NCI-H2171 treated with DMSO at 0.1 percent for 48 hours (cell line): ENCODE measurements at places on chromosomes 6 and 20.

DNA sequence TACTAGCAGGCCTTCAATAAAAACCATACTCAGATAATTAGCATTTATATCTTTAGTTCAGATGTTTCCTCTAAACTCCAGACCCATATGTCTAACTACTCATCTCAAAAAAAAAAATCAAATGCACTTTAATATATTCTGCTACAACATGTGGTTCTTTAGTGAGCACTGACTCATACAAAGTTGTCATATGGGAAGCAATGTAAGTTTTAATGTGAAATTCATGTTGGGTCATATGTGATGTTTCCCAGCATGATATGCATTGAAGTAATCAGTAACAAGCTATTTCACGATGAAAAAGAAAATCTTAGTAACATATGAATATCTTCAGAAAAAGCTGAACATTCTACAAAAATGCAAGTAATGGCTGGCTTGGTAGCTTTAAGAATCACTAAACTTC, 859.7 kb upstream of the ADGRB3 start:
- no peak for DNase-seq

DNA sequence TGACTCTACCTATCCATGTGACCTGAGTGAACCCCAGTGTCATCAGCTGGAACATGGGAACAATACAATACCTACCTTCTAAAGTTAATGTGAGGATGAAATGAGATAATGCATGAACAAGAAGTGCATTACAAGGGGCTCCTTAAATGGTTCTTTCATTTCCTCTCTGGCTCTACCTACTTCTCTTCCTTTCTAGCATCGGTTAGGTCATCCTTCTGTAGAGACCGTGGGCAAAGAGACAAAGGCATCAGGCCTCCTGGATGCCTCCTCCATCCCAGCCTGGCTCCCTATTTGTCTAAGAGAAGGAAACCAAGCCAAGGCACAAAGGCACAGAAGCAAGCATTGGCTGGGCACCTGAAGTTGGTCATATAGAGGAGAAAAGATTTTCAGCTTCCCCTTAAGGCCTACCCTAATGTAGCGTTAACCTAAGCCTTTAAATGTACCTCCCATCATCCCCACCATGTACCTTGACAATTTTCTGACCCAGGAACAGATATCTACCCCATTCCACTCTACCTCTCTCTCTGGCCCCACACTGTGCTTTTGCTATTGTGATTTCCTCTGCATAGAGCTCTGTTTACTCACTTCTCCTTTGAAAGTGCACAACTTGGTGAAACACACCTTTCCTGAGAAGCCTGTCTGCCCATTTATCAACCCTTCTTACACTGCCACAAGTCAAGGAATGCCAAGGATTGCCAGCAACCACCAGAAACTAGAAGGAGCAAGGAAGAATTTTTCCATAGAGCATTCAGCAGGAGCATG, 86.6 kb downstream of the GCLC start:
- DNase-seq, result no peak

GRCh38 chr6:23696992-23697391, 429.0 kb upstream of the NRSN1 start:
- no peak for DNase-seq

- no peak for DNase-seq
These were observed 10.0 kb downstream of the PYGB start for GRCh38 chr20:25257756-25258475.

DNA sequence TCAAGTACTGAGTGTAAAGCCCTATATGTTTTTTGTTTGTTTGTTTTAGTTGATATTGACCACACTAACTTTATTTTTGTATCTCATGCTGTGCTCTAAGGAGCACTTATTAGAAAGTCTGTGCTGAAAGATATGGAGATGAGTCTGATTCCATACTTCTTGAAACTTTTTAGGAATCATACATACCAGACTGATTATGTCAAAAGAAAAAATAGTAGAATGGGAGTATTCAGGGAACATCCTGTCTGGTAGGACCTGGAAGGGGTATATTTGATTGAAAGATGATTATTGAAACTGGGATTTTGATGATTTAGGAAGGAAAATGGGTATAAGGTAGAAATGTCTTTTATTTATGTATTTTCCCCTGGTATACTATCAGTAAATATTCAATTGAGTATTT, 111.4 kb downstream of the QKI start:
- no peak for DNase-seq

GRCh38 chr6:18595774-18596530, 208.8 kb downstream of the RNF144B start:
- peak; percentile 69 for DNase-seq

DNA sequence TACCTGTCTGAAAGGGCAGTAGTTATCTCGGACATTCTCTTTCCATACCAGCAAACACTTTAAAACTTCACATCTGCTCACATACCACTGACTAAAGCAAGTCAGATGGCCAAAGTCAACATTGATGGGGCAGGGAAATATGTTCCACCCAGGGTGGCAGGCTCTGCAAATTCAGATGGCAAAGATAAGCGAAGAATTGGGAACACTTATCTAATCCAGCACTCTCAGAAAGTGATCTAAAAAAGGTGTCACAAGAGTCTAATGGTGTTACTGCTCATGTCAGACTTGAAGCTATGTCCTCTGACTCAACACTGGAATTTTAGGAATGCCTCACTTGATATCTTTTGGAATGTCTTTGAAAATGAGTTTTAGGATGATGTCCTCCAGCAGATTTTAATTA, 1086.2 kb downstream of the KIF16B start:
- DNase-seq, result no peak

DNA sequence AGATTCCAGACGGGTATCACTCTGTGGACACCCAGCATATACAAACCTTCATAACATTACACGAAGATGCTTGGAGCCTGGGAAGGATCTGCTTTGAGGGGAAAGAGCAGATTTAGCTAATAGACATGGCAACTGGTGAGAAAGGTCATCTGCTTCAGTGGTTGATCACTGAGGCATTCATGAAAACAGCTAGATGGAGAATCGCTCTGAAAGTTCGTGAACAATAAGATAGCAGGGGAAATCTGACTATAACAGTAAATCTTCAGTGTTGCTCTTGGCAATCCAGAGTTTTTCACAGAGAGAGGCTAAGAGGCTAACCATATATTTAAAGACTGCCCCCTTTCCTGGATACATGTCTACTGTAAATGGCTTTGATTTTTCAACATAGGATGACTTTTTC, 245.3 kb downstream of the FARS2 start:
- DNase-seq, result no peak

DNA sequence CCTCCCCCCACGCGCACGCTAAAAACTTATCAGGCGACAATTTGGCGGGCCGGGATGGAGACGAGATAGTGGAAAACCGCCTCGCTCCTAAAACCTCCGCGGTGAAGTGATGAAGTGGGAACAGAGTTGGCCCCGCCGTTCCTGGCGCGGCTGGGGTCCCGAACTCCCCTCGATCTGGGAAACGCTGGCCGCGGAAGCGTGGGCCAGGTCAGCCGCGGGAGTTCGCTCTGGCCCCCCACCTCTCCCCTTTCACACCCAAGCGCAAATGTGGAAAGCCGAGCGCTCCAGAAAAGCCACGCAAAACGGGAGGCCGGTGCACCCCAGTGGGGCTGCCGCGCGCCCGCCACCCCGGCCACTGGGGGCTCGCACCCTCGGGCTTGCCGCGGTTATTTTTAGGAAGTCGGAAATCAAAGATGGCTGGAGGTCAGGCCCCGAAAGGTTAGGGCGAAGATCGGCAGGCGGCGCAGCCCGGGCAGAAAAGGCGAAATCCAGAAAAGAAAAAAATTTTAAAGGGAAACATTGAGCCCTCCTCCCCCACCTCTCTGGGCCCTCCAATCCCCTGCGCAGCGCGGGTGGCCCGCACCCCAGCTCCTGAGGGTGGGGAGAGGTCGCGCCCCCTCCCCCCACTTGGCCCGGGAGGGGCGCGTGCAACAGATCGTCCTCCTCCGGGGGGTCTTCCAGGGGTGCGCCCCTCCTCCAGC, 1.0 kb downstream of the SALL4 start:
- peak; percentile 69 for DNase-seq

DNA sequence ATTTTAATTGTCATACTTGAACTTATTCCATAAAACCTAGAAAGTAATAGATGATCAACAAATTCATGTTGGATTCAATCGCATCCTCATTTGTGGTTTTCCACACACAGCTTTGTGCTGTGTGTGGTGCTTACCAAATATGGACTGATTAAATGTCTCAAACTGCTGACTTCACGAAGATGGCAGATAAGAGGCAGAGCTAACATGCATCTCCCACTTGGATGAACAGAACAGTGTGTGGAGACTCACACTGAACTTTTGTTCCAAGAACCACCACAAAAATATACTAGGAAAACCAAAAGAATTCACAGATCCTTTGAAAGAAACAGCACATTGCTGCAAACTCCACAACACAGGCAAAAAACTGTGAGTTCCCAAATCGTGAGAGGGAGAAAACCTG, 603.7 kb downstream of the TENT5A start:
- DNase-seq, result no peak

GRCh38 chr6:215335-216034, 76.8 kb upstream of the DUSP22 start:
- DNase-seq, result no peak

- no peak for DNase-seq
These were observed 24.4 kb downstream of the ARG1 start for GRCh38 chr6:131597446-131597845.

- no peak for DNase-seq
These were observed 49.9 kb downstream of the AIG1 start for GRCh38 chr6:143110572-143110971.

- peak; percentile 26 for DNase-seq
These were observed 38.5 kb downstream of the EYA2 start for GRCh38 chr20:46933150-46933549.

DNA sequence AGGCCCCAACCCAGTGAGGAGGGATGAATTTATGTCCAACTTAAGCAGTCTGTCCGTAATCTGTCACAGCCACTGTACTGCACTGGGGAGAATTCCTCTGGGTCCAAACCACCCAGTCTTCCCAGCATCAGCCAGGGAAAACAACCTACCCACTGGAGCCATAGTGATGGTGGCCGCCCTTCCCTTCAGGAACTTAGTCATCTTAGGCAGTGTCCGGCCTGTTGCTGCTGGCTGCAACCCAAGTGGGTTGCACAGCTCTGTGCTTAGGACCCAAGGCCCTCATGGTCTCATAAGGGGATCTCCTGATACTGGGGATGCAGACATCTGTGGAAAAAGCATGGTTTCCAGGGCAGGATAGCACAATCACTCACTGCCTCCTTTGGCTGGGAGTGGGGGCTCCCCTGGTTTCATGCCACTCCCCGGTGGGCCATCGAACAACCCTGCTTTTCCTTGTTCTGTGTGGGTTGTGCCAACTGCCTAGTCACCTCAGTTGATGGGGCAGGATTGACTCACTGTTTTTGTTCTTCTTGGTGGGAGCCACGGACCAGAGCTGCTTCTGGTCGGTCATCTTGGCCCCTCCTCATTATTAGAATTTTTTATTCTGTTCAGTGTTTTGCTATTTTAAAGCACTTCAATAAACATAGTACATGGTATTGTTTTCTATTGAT, 591.9 kb downstream of the DOK5 start:
- no peak for DNase-seq

GRCh38 chr6:165689699-165690098, 26.7 kb upstream of the PDE10A start:
- DNase-seq, result no peak

- no peak for DNase-seq
These were observed 674.6 kb upstream of the MARCKS start for GRCh38 chr6:113182370-113183141.
